ENCODE measurements at places on chromosomes 6 and 20.

DNA sequence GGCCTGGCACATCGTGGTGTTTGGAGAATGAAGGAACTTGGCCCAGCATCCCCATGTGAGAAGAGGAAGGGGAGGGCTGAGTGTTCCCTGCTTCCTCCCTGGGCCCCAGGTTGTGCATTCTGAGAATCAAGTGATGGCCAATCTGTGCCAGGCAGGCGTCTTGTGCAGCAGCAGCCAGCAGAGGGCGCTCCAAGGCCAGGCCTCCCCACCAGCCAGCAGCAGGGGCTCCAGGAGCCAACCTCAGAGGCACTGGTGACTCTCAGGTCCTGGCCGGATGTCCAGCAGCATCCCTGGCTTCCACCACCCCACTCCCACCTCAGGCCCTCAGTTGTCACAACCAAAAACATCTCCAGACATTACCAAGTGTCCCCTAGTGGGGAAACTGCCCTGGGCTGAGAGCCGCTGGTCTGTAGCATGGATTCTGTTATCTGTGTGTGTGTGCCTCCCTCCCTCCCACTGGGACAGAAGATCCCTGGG, 192.0 kb downstream of the PREX1 start:
- DNase-seq, result peak; percentile 77

DNA sequence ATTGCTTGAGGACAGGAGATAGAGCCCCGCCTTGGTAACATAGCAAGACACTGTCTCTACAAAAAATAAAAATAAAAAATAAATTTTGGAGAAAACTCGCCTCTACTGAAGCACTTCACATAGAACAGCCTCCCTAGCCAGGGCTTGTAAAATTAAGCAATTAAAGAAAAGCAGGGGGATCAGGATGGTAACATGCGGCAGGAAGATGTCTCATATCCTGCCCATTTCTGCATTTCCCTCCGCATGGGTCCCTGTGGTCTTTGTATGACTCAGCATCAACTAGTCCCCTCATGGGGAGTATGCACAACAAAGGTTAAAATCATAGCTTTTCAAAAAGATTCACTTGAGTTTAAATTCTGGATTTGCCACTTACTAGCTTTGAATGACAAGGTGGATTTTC, 379.0 kb downstream of the EPHA7 start:
- DNase-seq, result no peak

- DNase-seq, result no peak
Measured at GRCh38 chr6:36252005-36252404, 17.9 kb upstream of the PNPLA1 start.

- no peak for DNase-seq
Measured at GRCh38 chr6:107698146-107698545, 126.0 kb downstream of the SCML4 start.

GRCh38 chr20:7159903-7160302, 392.4 kb downstream of the BMP2 start:
- DNase-seq, result no peak

GRCh38 chr6:37244430-37245310, 12.9 kb upstream of the TBC1D22B start:
- no peak for DNase-seq

DNA sequence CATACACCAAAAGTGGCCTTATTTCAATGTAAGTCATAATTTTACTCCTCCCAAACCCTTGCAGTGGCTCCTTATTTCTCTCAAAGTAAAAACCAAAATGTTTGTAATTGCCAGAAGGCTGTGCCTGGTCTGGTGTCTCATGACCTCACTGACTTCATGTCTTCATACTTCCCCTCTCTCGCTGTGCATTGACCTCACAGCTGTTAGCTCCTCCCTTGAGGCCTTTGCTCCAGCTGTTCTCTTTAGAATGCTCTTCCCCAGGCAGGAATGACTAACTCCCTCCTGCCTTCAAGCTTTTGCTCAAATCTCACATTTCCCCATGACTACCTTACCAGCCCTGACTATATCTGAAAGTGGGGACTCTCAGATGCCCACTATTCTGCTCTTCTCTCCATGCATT, 83.3 kb downstream of the MTFR2 start:
- DNase-seq, result no peak

- DNase-seq, result no peak
Measured at GRCh38 chr6:152004036-152004566, 196.6 kb downstream of the ESR1 start.

DNA sequence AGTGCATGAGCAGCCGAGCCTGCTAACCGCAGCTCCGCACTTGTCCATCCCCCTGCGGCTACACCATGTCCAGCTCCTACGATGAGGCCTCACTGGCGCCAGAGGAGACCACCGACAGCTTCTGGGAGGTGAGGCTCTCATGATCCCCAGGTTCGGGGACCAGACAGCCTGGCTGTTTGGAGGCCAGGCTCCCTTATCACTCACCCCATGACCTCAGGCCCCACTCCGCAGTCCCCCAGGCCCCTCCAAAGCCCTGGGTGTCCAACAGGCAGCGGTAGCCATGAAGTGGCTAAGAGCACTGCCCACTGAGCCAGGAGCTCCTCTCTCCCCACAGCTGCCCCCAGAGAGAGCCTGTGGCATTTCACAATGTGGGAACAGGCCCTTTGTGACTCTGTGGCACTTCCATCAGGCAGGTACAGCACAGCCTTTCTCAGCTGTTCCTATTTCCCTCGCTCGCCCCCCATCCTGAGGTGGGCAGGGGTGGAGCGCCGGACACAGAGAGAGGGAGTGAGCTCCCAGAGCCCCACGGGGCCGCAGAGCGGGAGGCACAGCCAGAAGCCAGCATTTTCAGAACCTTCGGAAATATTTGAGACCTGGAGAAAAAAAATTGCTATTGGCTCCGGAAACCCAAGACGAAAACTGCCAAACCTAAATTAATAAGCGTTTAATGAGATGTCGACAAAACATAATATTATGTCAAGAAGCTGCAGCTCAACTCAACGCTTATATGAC, 29.7 kb downstream of the SPDEF start:
- no peak for DNase-seq

DNA sequence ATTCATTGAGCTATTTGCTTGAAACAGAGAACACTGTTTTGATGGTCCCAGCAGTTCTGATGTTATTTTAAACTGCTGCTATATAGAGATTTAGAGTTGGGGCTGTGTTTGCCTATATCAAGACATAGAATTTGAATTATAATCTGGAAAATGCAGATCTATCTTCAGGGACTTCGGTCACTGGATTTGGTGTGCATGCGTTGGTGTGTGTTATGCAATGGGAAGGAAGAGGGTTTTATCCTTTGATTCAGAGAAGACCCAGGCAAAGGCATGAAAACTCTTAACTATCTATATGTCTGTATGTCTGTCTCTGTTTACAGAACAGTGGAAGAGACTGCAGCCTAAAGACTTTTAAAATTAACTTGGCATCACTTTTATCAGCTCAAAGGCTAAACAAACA, 2.0 kb downstream of the ADGRB3 start:
- no peak for DNase-seq

DNA sequence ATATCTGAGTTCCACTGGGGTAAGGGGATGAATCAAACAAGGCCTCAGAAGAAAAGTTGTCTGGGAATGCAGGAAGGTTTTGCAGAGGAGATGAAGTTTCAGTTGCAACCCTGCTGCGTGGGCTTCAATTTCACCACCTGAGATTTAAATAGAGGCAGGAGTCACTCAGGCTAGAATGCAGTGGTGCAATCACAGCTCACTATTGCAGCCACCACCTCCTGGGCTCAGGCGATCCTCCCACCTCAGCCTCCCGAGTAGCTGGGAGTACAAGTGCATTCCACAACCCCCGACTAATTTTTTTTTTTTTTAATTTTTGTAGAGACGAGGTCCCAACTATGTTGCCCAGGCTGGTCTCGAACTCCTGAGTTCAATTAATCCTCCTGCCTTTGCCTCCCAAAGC, 1.5 kb upstream of the ZNF165 start:
- no peak for DNase-seq

DNA sequence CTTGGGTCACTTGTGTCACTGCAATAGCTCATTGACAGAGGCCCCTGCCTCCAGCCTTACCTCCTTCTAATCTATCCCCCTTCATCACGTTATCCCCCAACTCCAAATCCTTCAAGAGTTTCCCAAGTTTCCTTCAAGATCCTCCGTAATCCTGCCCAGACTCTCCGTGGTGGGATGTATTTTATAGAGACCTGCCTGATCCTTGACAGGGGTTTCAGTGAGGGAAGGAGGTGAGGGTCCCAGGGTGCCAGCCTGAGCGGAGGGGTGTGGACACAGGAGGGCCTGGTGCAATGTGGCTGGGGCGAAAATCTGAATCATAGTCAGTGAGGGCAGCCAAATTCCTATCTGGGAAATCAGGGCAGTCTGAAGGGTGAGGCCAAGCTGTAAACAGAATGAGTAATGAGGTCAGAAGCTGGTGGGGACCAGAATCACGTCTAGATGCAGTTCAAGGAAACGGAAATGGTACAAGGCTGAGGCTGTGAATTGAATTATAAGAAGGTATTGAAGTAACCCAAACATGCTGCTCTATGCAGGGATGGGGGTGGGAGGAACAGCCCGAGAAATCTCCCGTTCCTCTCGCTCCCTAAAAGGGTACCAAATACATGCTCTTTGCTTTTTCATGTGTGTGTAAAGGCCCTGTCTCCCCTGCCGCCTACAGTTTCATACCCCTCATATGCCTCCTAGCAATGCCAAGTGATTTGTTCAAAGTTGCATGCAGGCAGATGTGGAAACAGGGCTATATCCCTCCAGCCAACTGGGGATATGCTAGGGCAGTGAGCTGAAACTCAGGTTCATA, 35.4 kb upstream of the PIM1 start:
- DNase-seq, result peak; percentile 97

GRCh38 chr6:2938004-2938631, 33.2 kb downstream of the SERPINB6 start:
- DNase-seq, result no peak

- DNase-seq, result no peak
Measured at GRCh38 chr6:167963589-167964057, 33.8 kb upstream of the KIF25 start.

GRCh38 chr20:57701651-57702050, 8.2 kb downstream of the PMEPA1 start:
- peak; percentile 66 for DNase-seq

GRCh38 chr6:159959165-159959975, 9.5 kb upstream of the IGF2R start:
- no peak for DNase-seq

GRCh38 chr20:47338131-47338628, 18.3 kb downstream of the ZMYND8 start:
- DNase-seq, result no peak

- DNase-seq, result no peak
Measured at GRCh38 chr6:110890288-110890687, 15.7 kb downstream of the AMD1 start.

- no peak for DNase-seq
Measured at GRCh38 chr20:7585126-7585679, 355.1 kb downstream of the HAO1 start.

- DNase-seq, result no peak
Measured at GRCh38 chr6:71103641-71104040, 146.8 kb upstream of the B3GAT2 start.

- DNase-seq, result no peak
Measured at GRCh38 chr6:79872986-79873385, 74.4 kb downstream of the ELOVL4 start.

GRCh38 chr6:99019381-99019780, 71.6 kb upstream of the FBXL4 start:
- DNase-seq, result no peak

- no peak for DNase-seq
Measured at GRCh38 chr20:33320006-33320405, 37.0 kb downstream of the BPIFB1 start.

- DNase-seq, result no peak
Measured at GRCh38 chr6:104227508-104227907, 632.2 kb downstream of the HACE1 start.

DNA sequence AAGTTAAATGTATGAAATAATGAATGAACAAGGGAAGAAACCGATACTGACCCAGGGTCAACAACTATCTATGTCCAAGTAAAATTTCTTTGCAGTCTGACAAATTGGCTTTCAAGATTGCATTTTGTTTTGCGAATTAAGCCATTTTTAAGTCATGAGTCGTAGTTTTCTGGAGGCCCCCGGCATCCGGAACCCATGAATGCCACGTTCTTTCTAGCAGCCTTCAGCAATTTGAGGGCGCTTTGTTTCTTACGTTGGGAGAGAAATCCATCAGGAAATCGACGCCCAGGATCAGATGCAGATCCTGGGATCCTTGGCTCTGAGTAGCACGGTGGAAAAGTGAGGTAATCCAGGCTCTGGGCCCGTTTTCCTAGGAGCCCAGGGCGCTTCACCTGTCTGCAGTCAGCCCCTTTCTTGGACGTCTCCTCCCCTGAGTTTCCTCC, 309 bp upstream of the ABRACL start:
- peak; percentile 86 for DNase-seq

DNA sequence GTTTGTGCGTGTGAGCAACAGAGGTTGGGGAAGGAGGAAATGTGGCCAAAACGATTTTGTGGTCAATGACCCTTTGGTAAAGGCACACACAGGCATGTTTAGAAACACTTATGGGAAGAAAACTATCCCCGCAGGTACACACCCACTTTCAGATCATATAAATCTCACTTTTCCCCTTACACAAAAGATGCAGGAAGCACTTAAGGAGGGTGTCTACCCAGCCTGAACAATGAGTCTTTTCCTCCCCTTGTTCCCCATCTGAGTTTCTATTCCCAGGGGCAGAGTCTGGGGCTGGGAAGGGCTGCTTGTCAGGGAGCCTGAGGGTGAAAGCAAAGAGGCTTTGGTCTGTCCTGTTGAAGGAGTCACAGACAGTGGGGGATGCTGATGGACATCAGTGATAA, 193.2 kb upstream of the SALL4 start:
- DNase-seq, result no peak

DNA sequence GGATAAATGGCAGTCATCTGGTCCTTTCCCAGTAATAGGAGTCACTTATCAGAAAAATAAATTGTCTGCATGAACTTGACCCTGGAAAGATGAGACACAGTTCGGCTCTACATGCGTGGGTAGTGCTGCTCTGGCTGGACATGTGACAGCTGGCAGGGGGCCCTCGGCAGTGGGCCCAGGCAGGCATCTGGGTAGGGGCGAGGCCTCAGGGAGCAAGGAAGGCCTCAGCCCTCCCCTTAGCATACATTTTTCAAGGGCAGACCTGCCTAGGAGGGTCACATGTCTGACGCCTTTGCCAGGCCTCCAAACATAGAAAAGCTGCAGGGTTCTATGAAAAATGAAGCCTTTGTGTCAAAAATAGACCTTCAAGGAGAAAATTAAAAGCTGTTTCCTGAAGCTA, 12.8 kb upstream of the ILRUN start:
- DNase-seq, result no peak

DNA sequence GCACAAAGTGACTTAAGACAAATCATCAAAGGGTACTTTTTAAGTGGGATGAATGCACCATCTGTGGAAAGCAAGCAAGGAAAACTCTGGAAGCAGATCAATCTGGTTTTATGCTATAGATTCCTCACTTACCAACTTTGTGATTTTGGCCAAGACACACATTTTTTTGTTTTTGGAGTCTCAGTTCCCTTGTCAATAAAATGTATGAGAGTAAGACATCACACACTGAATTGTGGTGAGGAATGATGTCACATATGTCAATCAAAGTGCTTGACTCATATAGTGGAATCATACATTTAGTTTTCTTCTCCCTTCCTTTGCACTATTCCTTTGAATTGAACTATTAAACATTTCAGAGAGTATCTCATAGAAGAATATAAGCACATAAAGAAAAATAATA, 620.5 kb upstream of the CITED2 start:
- DNase-seq, result no peak

GRCh38 chr6:5081182-5081581, 4.0 kb upstream of the PPP1R3G start:
- DNase-seq, result no peak
